ENCODE measurements at places on chromosomes 3 and 15. TPM values are rescaled to one million over a fixed set of nuclear protein-coding genes. Genes with fewer than 3 reads are reported as not detected.

The ATP11B gene
- 115 TPM for total RNA-seq

The CCRL2 gene
- 6.2 TPM for total RNA-seq

The FILIP1L gene
- total RNA-seq, result 13.0 TPM

The MAPK6 gene
- 95.9 TPM for total RNA-seq

The LNP1 gene
- total RNA-seq, result 5.1 TPM

The UBE3A gene
- 83.8 TPM for total RNA-seq

The OR5K2 gene
- not detected for total RNA-seq

The ACP3 gene
- not detected for total RNA-seq

The GRK7 gene
- total RNA-seq, result not detected

The TP63 gene
- total RNA-seq, result 1.9 TPM

The USP4 gene
- total RNA-seq, result 25.7 TPM

The CYP1A1 gene
- not detected for total RNA-seq

The GP5 gene
- total RNA-seq, result under 0.01 TPM

The CAMP gene
- not detected for total RNA-seq

The RBP2 gene
- not detected for total RNA-seq

The MAP1A gene
- 124 TPM for total RNA-seq
